ENCODE measurements at places on chromosomes 6 and 20.

- DNase-seq = no peak
These were observed 13.6 kb upstream of the MYMX start for GRCh38 chr6:44202972-44203750.

DNA sequence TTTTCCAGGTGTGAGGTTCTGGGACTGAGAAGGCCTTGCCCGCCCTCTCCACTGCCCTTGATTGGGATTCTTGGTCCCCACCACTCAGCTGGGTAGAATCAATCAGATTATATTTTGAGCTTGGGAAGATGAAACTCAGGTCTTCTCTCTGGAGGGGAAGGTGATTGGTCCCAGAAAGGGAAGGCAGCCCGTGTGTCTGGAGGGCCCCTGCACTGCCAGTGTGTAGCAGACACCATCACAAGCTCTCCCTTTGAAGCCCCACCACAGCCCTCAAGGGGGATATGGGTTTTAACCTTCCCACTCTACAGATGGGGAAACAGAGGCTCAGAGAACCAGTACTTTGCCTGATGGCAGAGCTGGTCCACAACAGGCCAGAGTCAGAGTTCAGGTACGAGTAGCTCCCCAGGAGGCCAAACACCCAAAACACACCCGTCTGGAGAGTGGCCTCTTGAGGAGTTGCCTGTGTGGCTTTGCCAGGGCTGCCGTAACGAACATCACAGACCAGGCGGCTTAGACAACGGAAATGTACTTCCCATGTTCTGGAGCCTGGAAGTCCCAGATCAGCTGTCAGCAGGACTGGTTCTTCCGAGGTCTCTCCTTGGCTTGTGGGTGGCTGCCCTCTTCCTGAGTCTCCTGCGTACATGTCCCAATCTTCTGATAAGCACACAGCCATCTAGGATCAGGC lies 205.6 kb downstream of the SYNDIG1 start:
- DNase-seq = no peak

DNA sequence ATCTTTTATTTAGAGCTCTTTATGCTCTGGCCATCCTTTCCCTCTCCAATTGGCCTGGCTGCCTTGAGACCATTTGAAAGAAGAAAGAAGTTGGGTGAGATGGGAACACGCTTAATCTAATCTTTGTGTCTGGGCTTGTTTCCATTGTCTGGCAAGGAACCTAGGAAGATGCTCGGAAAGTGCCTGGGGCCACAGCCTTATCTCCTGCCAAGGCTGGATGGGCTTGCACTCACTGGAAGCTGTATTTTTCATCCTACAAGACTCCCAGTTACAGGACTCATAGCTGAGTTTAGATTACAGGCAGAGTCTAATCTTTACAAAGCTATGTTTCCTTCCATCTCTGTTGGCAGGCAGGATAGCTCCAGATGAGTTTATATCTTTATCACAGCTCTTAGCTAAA lies 33.1 kb upstream of the CDYL start:
- DNase-seq = no peak

DNA sequence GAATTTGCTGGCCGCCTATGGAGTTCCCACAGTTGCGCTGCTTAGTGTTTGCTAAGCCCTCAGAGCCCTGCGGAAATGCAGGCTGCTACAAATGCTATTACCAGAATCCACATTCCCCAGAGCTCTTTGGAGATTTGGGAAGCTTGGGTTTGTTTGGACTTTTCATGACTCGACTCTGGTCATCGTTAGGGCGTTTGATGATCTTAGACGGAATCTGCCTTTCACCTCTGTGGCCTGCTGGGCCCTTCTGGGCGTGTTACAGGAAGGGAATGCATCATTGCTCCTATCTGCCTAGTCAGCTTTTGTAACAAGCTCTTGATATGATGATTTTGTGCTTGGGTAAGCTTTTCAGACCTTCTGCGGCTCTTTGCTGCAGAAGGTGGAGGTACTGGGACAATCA lies 50.8 kb downstream of the EYA2 start:
- no peak for DNase-seq

- DNase-seq = no peak
These were observed 383.8 kb upstream of the CITED2 start for GRCh38 chr6:139758209-139758611.

DNA sequence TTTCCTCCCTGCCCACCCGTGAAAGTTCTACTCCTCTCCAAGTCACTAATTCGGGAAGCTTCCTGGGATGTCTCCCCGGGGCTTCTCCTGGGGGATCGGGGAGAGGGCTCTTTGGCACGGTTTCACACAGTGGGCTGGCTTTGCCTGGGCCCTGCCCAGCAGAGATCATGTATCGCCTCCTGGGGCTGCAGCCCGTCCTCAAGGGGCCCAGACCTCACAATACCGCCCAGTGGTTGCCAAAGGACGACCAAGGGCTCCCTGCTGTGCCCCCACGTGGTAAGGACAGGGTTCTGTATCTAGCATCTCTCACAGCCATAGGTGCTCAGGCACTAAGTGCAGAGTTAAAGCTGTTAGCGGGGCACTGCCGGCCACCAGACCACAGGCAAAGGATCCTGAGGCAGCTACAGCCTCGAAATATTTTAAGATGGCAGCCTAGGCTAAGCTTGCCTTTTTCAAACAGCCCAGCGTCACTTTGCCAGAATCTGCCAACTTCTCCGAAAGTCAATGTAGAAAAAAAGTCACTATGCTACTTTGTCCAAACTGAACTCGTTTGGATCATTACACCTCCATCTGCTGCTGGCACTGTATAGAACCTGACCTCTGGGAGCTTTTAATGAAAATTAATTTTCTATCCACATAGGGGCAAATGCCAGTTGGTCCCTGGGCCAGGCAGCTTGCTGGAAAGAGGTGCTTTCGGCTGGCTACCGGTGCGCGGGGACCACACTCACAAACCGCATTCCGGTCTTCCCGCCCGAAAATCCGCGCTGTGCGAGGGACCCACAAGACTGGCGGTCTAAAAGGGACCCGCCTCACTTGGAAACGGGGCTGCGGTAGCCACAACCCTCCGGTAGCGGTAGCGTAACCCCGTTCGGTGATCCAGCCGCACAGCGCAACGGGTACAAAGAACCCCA lies 1.3 kb upstream of the NNAT start:
- no peak for DNase-seq

DNA sequence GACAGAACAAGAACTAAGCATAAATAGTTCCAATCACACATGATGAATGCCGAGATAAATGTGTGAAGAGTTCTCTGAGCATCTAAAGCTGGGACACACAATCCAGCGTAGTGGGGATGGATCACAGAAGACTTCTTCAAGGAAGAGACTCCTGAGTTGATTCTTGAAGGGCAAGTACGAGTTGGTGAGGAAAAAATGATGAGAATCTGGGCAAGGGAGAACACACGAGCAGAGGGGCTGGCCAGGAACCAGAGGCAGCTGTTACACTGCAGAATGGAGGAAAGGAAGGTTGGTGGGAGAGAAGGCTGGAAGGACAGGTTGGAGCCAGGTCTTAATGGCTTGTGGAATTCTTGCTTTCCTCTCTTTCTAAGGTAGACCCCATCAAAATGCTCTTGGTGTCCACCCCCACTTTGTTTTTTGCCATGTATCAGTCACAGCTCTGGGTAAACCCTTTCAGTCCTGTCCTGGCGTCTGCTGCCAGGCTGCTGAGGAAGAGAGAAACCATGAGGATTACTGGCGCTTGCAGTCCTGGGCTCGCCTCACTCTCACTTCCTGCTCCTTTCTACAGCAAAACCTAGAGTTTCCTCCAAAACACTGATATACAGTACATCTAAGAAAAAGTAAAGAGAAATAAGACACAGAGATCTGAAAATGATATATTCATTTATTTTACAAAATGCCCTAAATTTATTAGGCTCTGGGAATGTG lies 127.6 kb upstream of the FAM184A start:
- no peak for DNase-seq

DNA sequence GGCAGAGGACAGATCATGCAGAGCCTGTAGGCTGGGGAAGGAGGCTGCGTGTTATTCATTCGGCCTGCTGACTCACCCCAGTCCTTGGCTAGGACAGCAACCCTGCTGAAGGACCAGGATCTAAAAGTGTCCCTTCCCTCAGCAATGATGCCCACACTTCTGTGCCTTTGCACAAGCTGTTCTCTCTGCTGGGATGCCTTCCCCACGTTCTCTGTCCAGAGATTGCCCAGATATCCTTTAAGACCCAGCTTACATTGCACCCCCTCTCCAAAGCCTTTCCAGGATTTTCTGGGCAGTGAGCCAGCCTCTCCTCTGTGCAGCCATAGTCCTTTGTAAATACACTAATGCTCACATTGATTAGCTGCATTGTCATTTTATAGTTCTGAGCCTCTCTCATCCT lies 99.3 kb upstream of the CHD6 start:
- no peak for DNase-seq
